ENCODE measurements at places on chromosomes 1 and 21. TPM values are rescaled to one million over a fixed set of nuclear protein-coding genes. Genes with fewer than 3 reads are reported as not detected.

Gene NCDN
- total RNA-seq, result 11.7 TPM

GRCh38 chr1:43057567-43057966 is 98.9 kb upstream of the SLC2A1 start:
- no peak for DNase-seq

Gene PCAT6
- total RNA-seq, result not detected

- DNase-seq, result no peak
These were observed 259.9 kb downstream of the FAF1 start for GRCh38 chr1:50700214-50700613.

DNA sequence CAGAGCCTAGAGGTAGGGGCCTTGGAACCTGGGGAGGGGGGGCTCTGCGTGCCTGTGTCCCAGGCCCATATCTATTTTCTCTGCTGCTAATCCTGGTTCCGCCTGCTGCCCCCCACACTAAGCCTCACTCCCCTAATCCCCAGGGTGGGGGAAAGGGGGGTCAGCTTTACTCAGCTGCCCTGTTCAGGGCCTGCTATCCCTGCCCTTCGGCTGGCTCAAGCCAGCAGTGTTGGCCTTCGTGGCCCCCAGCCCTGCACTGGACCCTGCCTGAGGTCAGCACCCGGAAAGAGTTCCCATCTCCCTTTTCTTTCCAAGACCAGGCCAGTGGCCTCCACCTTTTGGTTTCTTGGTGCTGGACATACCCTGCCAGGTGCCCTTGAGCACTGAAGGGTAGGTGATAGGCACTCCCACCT is 8.4 kb downstream of the ZBTB7B start:
- no peak for DNase-seq

GRCh38 chr1:174232761-174233160 is 73.4 kb downstream of the RABGAP1L start:
- DNase-seq, result no peak

Gene SHE
- total RNA-seq, result 5.2 TPM

Gene LPAR3
- not detected for total RNA-seq

GRCh38 chr1:84353695-84354094 is 44.6 kb upstream of the DNASE2B start:
- no peak for DNase-seq

DNA sequence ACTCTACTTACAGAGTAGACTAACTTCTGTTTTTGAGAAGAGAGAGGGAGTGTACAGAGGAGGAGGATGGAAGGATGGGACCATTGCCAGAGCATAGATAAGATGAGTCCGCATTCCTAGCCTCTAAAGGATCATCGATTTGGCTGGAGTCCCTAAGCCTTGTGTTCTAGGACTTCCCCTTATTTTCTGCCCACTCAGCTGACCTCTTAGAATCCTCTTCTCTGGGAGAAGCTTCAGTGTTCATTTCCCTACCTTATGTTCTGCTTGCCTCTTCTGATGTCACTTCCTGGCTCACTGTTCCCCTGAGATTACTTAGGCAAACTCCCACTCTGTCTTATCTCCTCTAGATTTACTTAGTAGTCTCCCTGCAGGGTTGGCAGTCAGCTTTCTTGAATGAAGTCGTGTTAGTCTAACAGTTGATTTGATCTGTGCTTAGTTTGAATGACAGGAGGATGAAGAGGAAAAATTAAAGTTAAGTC is 156.7 kb downstream of the SYT2 start:
- DNase-seq, result no peak

Gene TMCO4
- 21.9 TPM for total RNA-seq

DNA sequence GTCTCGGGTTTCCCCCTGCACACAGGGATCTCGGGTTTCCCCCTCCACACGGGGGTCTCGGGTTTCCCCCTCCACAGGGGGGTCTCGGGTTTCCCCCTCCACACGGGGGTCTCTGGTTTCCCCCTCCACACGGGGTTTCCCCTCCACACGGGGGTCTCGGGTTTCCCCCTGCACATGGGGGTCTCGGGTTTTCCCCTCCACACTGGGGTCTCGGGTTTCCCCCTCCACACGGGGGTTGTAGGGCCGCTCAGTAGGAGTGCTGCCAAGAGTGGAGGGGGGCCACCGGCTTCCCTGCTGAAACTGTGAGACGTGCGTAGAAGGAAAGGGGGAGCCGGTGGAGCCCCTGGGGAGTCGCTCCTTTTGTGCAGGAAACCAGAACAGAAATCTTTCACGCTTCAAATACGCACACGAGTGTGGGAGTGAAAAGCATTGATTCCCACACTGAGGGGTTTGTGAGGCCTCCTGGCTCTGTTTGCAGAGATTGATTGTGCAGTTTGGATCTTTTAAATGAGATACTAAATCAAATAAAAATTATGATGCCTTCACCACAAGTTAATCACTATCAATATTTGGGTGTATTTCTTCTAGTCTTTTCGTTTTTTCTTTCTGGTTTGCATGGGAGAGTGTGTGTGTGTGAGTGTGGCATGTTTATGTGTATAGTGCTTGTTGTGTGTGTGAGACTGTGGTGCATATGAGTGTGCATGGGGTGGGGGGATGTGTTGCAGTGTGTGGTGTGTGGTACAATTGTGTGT is 54.3 kb upstream of the TRAPPC10 start:
- DNase-seq, result no peak

- DNase-seq, result no peak
These were observed 294.6 kb downstream of the RPS6KC1 start for GRCh38 chr1:213345621-213346020.

Gene NKAIN1
- not detected for total RNA-seq

Gene WDR64
- not detected for total RNA-seq

Gene SPATC1L
- total RNA-seq, result 0.95 TPM

Gene MROH7
- total RNA-seq, result 20.0 TPM

Gene TMEM52
- not detected for total RNA-seq

Gene CROCC
- 24.2 TPM for total RNA-seq

Gene CRYZ
- total RNA-seq, result 33.5 TPM

All from sigmoid colon (tissue), 7 donors.